Anterior cingulate cortex (tissue), 58 donors: ENCODE measurements at places on chromosomes 3 and 15.

- no peak for DNase-seq
Observed at GRCh38 chr3:105618556-105618955, 250.3 kb downstream of the CBLB start.

DNA sequence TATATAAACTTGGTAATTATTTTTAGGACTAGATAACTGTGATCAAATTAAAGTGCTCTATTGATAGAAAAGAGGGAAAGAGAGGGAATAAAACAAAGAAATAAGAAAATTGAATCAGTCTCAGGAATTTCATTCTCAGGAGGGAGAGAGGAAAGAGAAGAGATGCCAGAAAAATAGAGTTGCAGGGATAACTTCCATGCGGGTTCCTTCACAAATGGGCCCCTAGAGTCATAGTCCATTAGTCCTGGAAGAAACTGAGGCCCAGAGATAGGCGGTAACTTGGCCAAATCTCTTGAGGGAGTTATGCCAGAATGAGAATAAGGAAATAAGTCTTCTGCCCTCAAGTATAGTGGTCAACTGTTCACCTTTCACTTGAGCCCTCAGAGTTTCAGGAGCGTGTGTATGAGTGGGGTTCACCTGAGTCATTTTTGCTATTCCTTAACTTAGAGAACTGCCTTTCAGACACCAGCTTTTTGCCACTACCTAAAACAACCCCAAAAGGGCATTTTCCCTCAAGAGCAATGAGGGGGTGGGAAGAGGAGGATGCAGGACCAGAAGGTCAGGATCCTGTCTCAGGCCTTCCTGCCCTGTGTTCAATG is 192.6 kb downstream of the MEX3B start:
- DNase-seq: no peak

DNA sequence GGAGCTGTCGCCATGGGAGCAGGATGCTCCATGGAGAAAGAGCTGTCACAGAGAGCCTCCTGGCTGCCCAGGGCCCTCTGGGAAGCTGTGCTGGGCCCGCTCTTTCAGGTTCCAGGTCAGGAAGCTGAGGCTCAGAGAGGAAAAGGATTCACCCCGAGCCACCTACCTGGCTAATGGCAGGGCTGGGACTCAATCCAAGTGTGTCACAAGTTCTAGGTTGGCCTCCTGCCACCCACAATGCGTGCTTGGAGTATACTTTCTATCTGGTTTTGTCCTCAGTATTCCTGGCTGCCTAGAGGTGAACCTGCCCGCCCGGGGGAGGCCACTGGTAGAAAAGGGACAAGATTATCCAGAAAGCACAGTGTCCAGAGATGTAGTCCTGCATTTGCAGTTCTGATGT is 23.6 kb downstream of the FAH start:
- DNase-seq: no peak

DNA sequence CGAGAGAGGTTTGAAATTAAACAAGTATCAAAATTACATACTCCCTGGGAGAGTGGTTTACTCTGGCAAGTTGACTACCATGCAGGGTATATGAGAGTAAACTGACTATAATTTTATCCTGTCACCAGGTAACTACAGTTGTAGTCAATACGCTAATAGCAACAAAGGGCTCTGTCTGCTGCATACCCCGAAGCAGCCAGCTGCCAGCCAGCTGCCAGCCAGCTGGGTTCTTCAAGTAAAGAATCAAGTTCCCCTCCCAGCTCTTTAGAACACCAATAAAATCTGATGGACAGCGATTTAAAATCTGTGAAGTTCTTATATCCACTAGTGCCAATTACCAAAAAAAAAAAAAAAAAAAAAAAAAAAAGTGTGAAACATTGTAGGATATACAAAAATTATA is 417.7 kb upstream of the CFAP20DC start:
- DNase-seq: no peak

DNA sequence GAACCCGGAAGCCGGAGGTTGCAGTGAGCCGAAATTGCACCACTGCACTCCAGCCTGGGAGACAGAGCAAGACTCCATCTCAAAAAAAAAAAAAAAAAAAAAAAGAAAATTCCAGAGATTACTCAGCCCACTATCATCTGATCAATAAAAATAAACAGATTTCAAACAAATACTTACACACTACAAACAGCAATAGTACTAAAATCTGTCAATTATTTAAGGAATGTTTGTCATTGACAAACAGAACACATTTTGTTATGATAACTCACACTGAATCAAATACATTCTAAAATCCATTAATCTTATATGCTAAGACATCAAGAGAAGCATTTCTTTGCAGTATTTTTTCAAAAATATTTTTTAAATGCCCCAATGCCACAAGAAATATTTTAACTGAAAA is 7.6 kb downstream of the MYO9A start:
- DNase-seq: no peak

DNA sequence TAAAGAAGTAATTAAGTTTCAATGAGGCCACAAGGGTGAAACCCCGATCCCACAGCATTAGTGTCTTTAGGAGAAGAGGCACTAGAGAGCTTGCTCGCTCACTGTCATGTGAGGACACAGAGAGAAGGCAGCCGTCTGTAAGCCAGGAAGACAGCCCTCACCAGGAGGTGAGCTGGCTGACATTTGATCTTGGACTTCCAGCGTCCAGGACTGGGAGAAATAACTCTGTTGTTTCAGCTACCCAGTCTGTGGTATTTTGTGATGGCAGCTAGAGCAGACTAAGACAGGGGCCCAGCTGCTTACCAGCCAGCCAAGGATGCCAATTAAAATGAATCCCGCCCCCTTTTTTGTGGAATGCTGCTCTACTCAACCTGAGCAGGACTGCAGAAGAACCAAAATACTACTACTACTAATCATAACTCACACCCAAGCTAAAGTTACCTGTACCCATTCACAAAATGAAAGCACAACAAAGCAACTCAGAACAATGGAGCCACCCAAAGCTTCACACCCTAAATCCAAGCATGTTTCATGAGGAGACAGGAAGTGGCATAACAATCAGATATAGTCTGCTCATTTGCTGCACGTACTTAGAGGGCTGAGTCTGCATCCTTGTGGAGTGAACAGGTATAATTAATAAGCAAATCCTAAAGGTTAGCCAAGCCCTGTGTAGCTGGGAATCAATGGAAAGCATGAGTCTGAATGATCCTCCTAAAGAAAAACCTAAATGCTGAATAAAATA is 35.6 kb upstream of the RHCG start:
- DNase-seq: no peak

GRCh38 chr3:21750080-21750696 is 822 bp downstream of the ZNF385D start:
- DNase-seq: no peak

DNA sequence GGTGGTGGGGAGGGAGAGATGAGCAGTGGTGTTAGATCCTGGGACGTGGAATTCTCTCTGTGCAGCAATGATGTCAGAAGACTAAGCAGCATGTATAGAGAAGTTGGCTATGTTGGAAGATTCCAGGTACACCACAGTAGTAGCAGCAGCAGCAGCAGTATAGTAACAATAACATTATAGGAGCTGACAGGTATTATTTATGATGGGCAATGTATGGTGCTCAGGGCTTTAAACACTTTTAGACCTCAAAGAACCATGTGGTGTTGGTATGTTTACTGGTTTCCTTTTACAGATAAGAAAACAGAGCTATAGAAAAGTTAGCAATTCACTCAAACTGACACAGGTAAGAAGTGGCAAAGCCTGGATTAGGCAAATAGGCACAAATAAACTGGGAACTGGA is 103.9 kb downstream of the CCNL1 start:
- DNase-seq: no peak

DNA sequence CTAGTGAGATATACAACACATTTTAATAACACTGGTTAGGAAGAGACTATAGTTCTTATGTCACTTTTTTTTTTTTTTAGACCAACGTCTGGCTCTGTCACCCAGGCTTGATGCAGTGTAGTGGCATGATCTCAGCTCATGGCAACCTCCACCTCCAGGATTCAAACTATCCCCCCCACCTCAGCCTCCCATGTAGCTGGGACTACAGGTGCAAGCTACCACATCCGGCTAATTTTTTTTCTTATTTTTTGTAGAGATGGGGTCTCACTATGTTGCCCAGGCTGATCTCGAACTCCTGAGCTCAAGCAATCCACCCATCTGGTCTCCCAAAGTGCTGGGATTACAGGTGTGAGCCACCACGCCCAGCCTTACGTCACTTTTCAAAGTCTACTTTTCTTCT is 100.8 kb downstream of the FOXP1 start:
- no peak for DNase-seq

- no peak for DNase-seq
Observed at GRCh38 chr3:165359005-165359404, 162.8 kb upstream of the SLITRK3 start.

GRCh38 chr3:142839831-142840230 is 49.1 kb downstream of the PCOLCE2 start:
- DNase-seq: no peak

- DNase-seq: no peak
Observed at GRCh38 chr15:47707391-47707790, 9.9 kb upstream of the SEMA6D start.

DNA sequence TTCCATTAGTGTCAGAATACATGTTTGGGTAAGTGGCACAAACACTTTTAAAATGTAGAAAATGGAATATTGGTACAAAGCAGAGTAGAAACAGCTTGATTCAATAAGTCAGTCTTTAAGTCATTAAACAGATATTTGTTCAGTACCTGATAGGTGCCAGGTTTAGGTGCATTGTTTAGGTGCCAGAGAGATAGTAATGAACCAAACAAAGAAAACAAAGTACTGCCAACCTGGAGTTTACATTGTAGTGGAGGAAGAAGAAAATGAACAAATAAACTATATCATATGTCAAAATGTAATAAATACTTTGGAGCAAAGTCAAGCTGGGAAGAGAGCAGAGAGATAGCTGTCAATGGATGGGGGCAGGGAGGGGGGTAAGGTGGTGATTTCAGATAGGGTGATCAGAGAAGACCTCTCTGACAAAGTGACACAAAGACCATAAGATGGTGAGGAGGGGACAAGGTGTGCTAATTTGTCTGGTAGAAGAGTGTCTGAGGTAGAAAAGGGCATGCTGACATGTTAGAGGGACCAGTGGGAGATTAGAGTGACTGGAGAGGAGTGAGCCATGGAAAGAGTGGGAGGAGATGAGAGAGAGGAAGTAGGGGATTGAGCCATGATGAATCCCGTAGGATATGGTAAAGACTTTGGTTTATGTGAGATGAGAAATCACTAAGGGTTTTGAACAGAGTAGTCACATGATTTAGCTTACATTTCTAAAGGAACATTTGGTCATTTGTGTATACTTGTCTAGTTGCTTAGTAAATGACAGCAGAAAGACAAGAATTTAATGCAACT is 128.2 kb downstream of the UBE2E2 start:
- DNase-seq: no peak

- no peak for DNase-seq
Observed at GRCh38 chr15:65165875-65166274, 19.3 kb downstream of the CLPX start.

GRCh38 chr15:88810446-88810845 is 7.2 kb downstream of the ACAN start:
- DNase-seq: no peak

GRCh38 chr15:97502038-97502437 is 458.5 kb upstream of the ARRDC4 start:
- no peak for DNase-seq

DNA sequence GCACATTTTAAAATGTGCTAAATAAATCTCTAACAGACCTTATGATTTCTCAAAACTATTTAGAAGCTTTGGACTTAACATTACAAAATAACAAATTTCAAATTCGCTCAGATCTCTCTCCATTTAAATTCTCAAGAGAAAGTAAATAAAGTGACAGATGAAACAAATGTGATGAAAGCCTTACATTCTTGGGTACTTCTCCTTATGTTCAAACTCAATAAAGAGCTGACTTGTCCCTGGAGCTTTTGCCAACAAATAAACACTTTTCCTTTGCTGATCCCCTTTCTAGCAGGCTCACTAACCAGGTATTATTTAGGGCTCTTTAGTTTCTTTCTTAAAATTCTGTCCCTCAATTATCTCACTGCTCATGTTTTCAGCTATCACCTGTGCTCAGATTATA is 259.1 kb upstream of the ARPP21 start:
- DNase-seq: no peak
